AG08395 (cell line): ENCODE measurements at places on chromosomes 3 and 15.

DNA sequence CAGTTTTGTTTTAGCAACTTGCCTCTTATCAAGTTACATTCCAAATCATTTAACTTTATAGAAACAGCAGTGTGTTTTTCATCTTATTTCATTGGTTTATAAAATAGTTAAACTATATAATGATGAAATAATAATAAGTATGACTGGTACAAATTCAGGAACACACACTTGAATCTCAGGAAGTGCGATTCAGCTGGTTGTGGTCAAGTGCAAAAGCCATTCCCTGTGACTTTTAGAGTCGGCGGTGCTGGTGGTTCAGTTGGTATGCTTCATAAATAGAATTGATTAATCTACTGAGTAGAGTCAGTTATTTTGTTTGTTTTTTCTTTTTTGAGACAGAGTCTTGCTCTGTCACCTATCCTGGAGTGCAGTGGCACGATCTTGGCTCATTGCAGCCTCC is 22.7 kb downstream of the SACM1L start:
- no peak for DNase-seq

GRCh38 chr3:29644261-29644660 is 363.4 kb downstream of the RBMS3 start:
- DNase-seq, result peak; percentile 53

DNA sequence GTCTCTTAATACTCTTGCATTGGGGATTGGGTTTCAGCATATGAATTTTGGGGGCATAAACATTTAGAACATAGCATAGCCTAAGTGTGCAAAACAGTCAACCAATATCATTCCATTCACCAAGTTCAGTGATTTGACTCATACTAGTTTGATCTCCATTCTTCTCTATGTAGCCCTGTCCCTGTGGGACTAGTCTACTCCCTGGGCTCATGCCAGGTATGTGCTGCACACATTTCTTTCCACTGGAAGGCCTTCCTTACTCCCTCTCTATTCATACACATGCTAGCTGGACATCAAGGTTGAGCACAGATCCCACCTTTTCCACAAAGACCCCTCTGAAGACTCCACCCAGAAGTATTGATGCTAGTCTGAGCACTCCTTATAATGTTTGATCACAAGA is 5.1 kb downstream of the ZDHHC23 start:
- peak; percentile 45 for DNase-seq

- no peak for DNase-seq
Measured at GRCh38 chr3:10365791-10366190, 44.9 kb upstream of the SEC13 start.

DNA sequence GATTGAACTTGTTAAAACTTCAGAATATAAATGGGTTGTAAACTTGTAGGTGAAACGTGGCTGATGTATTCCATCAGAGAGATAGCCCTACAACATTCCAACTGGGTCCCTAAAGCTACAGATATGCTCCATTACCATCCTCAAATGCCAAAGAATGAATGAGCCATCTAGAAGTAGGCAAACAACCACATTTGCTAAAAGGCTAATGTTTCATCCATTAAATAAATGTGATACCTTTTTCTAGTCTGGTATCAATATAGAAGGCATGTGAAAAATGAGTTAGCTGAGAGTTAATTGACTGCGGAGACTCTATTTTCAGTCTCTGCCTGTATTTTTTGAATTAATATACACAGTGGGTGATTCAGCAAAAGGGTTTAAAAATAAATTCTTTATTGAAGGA is 203.8 kb downstream of the RBMS3 start:
- DNase-seq, result no peak
